ENCODE measurements at places on chromosomes 6 and 20. TPM values are rescaled to one million over a fixed set of nuclear protein-coding genes. Genes with fewer than 3 reads are reported as not detected.
A peak's percentile ranks its signal among the peaks of the same experiment; 100 is the strongest.

DNA sequence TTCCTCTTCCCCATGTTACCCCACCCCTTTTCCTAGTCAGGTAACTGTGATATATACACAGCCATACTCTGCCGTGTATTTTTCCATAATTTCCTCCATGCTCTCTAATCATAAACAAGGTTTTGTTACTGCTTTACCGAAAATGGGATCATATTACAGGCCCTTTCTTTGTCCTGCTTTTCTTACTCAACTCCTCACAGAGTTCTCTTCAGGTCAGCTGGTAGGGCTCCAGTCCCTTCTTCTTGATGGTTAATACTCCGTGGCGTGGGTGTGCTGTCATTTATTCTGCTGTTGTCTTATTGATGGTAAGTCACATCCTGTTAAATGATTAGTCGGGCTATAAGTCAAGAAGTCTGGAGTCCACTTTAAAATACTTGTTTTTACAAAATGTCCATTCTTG is 24.9 kb upstream of the PI16 start:
- H3K27me3 ChIP-seq, result peaks cover 8% of the 10 kb centered on the region
- H3K4me3 ChIP-seq, result no peak overlapping the region
- H3K4me1 ChIP-seq, result peaks cover 7% of the 10 kb centered on the region
- no peak overlapping the region for H3K27ac ChIP-seq
- H3K36me3 ChIP-seq, result peaks cover 12% of the 10 kb centered on the region

DNA sequence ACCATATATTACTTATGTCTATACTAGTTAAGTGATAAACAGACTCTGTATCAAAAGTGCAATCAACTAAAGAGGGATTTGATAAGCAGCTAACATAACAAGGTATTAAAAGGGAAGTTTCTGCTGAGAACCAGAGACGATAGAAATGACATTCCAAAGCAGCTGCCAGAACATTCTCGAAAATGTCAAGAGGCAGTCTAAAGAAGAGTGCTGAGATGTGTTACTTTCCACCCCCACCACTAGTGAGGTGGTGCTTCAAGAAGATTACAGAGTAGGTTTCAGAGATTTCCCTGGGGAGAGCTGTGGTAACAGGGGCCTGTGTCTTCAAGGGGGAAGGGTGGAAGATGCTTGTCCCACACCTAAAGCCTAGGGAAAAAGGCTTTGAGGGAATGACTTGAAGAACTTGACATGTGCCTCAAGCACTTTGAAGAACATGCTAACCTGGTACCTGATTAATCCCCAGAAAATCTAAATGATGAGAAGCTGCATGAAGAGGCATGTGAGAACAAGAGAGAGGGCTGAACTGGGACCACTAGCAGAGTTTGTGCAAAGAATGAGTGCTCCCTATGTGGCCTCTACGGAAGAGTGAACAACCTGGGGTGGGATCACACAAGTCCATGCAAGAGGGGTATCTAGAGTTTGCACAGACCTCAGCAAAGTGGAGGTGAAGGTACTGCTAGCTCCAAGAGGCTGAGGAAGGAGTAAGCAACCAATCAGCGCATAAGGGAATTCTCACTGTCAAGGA is 5.0 kb downstream of the FAM184A start:
- peaks cover 7% of the 10 kb centered on the region for H3K4me1 ChIP-seq
- no peaks in the 10 kb centered on the region for H3K27me3 ChIP-seq
- no peak overlapping the region for H3K4me3 ChIP-seq
- no peaks in the 10 kb centered on the region for H3K36me3 ChIP-seq
- no peak for DNase-seq

GRCh38 chr6:4986999-4987398 is 16.8 kb downstream of the RPP40 start:
- H3K4me1 ChIP-seq, result peaks cover 13% of the 10 kb centered on the region
- peak; percentile 68 for DNase-seq
- no peak overlapping the region for H3K4me3 ChIP-seq
- H3K36me3 ChIP-seq, result no peaks in the 10 kb centered on the region

DNA sequence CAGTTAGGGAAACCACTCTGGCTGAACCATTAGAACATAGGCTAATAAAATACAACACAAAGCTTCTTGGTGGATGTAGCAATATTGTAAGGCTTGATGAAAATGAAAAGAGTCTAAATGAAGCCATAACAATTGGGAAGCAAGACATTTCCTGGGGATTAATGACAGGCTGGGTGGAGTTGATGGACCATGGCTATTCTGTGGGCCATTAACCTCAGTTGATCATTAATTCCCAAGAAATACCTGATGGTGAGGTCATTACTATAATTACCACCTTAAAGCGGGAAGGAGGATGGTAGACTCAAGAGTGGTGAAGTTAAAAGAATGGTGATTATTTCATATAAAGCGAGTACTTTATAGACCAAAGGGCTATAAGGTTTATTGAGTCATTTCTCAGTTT is 455.8 kb upstream of the MAP3K7 start:
- DNase-seq, result no peak
- no peaks in the 10 kb centered on the region for H3K27me3 ChIP-seq
- no peak overlapping the region for H3K4me3 ChIP-seq
- H3K4me1 ChIP-seq, result no peaks in the 10 kb centered on the region
- no peaks in the 10 kb centered on the region for H3K36me3 ChIP-seq
- no peak overlapping the region for H3K27ac ChIP-seq

DNA sequence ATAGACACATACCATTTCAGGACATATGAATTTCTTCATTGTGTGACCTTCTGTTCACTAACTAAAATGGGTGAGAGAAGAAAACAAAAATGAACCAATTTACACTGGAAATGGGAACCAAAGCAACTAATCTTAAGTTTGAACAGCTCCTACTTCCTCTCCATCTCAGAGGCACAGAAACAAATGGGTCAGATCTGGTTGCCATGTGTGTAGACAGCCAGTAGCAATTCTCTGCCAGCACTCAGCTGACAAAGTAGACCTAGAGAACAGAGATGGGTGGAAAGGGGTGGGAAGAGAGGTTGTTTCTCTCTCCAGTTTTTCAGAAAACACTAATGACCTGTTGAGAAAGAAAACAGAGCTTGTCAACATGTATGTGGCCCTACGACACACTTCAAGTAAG is 14.3 kb upstream of the POPDC3 start:
- no peaks in the 10 kb centered on the region for H3K36me3 ChIP-seq
- H3K4me3 ChIP-seq, result no peak overlapping the region
- no peak for DNase-seq

- H3K27me3 ChIP-seq, result no peaks in the 10 kb centered on the region
- no peak overlapping the region for H3K4me3 ChIP-seq
- no peak for DNase-seq
Measured at GRCh38 chr6:80488190-80488589, 381.7 kb downstream of the BCKDHB start.

DNA sequence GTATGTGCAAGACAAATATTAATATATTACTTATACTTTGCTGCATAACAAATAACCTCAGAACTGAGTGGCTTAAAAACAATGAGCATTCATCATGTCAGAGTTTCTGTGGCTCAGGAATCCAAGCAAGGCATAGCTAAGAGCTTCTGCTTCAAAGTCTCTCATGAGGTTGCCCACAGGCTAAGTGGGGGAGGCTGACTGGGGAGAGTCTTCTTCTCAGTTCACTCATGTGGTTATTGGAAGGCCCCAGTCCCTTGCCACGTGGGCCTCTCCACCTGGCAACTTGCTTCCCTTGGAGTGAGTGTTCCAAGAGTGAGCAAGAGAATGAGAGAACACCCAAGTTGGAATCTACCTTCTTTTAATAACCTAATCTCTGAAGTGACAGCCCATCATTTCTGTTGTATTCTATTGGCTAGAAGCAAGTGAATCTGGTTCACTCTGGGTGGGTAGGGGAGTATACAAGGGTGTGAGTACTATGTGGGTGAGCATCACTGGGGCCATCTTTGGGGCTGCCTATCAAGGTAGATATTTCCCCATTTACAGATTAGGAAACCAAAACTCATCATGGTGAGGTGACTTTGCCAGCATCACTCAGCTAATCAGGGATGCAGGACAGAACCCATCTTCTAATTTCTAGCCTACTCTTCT is 36.0 kb downstream of the DNAH8 start:
- DNase-seq, result no peak
- H3K36me3 ChIP-seq, result no peaks in the 10 kb centered on the region
- H3K4me3 ChIP-seq, result no peak overlapping the region
- H3K27ac ChIP-seq, result no peak overlapping the region

- no peak overlapping the region for H3K27ac ChIP-seq
- H3K27me3 ChIP-seq, result no peaks in the 10 kb centered on the region
- no peaks in the 10 kb centered on the region for H3K4me1 ChIP-seq
- no peaks in the 10 kb centered on the region for H3K36me3 ChIP-seq
Measured at GRCh38 chr6:24100024-24100769, 25.8 kb upstream of the NRSN1 start.

Gene FOXO3
- total RNA-seq, result 14.6 TPM

Gene SNAP91
- not detected for total RNA-seq

Gene POPDC3
- total RNA-seq, result 4.0 TPM

Gene DDO
- 0.09 TPM for total RNA-seq

Gene FAM184A
- 13.6 TPM for total RNA-seq

Data from K562 (cell line).